ENCODE measurements at places on chromosomes 4 and X.

DNA sequence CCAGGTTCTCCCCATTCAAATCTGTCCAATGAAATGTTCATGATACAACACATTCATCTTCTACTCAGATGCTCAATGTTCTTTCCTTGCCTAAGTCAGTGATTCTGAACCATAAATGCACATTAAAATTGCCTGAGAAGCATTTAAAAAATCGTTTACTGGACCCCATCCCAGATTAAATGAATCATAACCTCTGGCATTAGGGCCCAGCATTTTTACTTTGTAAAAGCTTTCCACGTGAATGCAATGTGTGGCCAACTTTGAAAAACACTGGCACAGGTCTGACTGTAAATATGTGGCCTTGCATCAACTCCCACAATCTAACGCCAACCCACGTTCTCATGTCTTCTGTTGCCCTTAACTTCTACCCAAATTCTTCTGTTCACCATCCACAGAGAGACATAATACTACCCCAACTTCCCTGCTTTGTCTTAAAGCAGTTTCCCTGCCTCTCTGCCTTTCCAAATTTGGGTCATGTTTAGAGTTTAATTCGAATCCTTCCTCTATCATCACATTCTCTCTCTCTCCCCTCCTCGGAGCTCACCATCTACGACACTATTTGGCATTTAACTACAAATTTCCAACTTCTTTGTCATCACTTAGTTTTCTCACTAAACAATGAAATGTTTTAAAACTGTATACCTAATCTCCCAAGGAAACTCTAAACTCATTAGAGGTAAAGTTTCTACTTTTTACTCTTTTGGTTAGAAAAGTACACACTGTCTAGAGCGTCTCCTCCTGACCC lies 78.7 kb downstream of the PRKG2 start:
- DNase-seq, result no peak

GRCh38 chrX:43861750-43862149 lies 20.5 kb downstream of the MAOB start:
- no peak for DNase-seq

- no peak for DNase-seq
Measured at GRCh38 chr4:5203993-5204310, 152.7 kb downstream of the STK32B start.

DNA sequence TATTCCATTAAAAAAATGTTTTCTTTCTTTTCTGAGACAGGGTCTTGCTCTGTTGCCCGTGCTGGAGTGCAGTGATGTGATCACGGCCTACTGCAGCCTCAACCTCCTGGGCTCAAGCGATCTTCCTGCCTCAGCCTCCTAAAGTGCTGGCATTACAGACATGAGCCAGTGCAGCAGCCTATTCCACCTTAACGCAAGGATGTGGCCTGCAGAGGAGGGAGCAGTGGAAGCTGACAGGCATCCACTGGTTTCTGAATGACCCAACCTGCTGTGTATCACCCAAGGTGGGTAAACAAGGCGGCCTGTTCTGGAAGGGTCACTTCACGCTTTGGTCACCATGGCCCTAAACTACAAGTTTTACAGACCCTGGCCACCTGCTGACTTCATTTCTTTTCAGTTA lies 60.8 kb downstream of the ACOX3 start:
- DNase-seq, result no peak

DNA sequence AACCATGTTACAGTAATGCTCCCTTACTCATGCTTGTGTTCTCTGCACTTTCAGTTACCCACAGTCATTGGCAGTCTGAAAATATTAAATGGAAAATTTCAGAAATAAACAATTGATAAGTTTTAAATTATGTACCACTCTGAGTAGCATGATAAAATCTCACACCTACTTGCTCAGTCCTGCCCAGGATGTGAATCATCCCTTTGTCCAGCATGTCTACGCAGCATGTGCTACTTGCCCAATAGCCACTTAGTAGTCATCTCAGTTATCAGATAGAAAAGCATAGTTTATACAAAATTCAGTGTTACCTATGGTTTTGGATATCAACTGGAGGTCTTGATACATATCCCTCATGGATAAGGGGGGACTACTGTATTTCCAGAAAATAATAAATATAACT lies 577.1 kb downstream of the GALNTL6 start:
- DNase-seq, result no peak

GRCh38 chr4:145061318-145061920 lies 36.6 kb downstream of the ANAPC10 start:
- no peak for DNase-seq

DNA sequence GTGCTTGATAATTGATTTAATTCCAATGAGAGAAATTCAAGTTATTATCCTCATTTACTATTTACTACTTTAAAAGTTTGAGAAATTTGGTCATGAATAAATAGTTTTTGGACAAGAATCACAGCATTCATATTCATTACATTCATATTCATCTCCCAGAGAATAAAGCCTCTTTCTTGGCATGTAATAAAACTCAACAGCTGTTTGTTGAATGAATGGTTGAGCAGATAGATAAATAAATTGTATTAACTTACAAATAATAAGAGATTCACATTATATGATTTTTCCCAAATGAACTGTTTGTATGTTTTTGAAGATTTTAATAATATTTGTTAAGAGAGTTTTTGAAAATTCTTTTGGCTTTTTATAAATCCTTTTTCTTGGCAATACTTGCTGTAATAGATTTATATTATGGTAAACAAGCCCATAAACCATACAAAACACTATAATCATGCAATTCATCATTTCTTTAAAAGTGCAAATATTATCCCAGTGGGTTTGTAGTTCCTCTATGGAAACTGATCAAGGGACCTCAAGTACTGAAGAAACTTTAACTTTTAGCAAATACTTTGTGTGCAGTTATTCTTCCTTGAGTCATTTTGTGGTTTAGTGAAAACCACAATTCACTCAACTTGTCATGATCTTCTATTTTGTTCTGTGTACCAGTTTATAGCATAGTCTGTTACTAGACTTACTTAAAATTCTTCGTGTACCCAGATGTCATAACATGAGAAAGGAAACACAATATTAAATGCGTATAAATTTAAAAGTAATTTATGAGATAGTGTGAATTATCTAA lies 371.8 kb downstream of the ADGRL3 start:
- DNase-seq, result no peak

GRCh38 chrX:64642482-64642881 lies 247.2 kb upstream of the MTMR8 start:
- DNase-seq, result no peak

DNA sequence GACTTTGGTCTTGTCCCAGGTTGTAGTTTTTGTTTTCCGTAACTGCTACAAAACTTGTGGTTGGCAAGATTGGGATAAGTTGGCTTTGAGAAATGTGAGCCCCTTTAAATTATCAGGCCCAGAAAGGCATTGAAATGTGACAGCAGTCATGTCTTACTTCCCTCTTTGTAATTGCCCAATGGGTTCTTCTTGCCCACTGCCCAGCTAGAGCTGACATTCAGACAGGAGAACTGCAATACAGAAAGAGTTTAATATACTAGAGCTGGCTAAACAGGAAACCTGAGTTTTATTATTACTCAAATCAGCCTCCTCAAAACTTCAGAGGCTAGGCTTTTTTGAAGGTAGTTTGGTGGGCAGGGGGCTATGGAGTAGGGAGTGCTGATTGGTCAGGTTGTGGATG lies 288.3 kb downstream of the ZNF674 start:
- DNase-seq, result no peak

GRCh38 chr4:168569066-168569930 lies 72.4 kb downstream of the PALLD start:
- no peak for DNase-seq

DNA sequence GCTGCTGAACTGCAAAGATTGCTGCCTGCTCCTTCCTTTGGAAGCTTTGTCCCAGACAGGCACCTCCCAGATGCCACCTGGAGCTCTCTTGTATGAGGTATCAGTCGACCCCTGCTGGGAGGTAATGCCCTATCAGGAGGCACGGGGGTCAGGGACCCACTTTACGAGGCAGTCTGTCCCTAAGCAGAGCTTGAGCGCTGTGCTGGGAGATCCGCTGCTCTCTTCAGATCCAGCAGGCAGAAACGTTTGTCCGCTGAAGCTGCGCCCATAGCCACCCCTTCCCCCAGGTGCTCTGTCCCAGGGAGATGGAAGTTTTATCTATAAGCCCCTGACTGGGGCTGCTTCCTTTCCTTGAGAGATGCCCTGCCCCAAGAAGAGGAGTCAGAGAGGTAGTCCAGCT lies 197.5 kb downstream of the NAF1 start:
- no peak for DNase-seq

DNA sequence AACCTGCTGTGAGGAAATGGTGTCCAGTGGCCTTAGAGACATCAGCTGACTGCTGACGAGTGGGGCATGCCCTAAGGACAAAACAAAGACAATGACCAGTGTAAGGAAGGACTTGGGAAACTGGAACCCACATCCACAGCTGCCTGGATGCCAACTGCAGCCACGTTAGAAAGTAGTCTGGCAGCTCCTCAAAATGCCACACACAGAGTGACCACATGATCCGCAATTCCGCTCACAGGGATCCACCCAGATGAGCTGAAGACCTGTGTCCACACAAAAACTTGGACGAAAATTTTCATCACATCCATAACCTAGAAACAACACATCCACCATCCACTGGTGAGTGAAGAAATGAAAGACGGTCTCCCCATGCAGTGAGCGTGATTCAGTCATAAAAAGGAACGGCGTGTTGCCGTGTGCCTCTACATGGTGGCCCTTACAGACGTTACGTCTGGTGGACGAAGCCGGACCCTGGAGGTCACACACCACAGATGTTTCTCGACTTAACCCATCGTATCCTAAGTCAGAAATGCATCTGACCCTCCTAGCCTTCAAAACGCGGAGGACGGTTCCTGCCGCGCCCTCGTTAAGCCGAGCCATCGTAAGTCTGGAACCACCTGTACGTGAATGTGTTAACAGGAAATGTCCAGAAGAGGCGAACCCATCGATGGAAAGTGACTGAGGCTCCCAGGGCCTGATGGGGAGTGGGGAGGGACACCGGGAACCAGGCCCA lies 40.6 kb upstream of the MXD4 start:
- DNase-seq, result no peak

Data from left forelimb (tissue), 1 donor.